NCI-H774 (cell line): ENCODE measurements at places on chromosomes 2 and 18.
A peak's percentile ranks its signal among the peaks of the same experiment; 100 is the strongest.

DNA sequence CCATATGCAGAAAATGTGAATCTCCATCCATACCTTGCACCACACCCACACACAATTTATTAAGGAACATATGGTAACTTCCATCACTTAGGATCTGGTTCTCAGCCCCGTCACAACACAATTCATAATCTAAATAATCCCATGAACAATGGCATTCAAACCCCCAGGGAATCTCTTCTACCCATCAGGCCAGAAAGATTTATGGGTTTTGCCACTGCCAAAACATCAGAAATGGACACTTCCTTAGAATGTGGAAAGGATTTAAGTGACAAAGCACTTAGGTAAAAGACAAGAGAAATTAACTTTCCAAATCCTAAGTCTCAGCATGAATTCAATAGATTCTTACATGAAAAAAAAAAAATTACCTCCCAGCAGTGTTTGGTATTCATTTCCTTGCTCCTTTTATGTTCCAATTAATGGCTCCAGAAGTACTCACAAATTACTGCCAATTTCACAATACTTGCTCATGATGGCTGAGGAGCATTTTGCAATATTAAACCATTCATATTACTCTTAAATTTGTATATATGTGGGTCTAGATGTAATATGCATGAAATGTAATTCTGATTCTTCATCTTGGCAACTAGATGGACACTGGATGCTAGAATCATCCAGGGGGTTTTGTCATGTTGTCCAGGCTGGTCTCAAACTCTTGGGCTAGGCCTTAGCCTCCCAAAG, 56.5 kb upstream of the TMEM247 start:
- DNase-seq, result no peak

DNA sequence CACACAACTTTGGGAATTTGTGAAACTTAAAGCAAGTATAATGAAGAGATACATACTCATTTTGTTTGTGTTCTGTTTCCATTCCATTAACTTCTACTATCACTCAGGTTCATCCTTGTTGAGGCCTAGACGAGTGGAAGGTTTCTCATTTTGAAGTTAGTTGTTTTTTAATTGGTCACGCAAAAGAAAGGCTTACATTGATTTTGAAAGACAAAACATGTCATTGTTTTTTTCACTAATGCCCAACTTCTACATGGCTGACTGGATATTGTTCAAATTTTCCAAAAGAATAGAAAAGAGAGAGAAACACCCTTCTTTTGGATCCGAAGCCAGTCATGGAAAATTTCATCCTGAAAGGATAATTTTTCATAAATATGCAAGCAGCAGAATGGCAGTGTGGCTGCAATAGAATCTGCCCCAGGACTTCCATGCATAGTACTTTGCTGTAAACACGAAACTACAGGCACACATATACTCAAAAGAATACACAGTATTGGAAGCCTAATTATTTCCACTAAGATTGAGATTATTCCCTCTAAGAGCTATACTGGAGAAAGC, 27.4 kb downstream of the PRKCE start:
- DNase-seq, result no peak

DNA sequence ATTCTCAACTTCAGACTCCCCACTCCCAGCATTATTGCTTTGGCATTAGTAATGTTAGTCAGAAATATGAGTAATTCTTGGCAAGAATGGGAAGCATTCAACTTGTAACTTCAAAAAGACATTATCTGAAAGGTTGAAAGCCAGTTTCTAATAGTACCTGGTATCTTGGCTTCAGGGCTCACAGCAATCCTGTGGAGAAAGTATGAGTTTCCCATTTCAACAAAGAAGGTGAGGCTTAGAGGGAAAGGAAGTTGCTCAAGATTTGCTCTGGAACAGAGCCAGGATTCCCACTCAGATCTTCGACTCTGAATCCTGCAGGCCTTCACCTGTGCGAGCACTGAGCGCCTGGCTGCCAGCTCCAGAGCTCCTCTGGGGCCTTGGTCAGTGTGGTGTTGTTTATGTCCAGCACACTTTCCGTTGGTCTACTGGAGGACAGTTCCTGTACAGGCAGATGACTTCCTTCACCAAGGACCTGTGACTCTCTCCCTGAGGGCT, 136.1 kb downstream of the MCFD2 start:
- no peak for DNase-seq

GRCh38 chr2:241334813-241335212, 19.1 kb downstream of the SEPTIN2 start:
- DNase-seq, result peak; percentile 17

DNA sequence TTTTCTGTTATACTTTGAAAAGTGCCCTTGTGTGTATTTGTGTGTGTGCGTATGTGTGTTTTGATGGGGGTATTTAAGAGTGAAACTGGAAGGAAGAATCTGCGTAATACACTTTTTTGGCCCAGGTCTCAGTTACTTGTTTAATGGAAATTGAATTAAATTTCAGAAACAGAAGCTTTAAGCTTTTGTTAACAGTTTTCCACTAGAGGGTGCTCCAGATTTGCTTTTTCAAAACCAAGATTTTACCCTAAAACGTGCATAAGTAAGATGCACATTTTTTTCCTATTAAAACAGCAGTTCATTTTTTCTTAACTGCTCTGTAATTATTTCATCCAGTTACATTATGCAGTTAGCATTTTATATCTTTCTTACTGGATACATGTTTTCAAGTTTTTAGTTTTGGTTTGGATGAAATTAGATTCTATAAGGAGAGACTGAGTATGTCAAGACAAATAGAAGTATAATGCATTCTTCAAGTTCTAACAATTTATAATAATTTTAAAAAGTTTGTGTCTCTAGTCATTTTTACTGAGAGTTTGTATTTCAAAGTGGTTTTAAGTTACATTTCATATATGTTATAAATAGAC, 97.2 kb downstream of the PIK3C3 start:
- no peak for DNase-seq

GRCh38 chr2:88252646-88253045, 82.5 kb downstream of the THNSL2 start:
- no peak for DNase-seq

GRCh38 chr2:238388794-238389193, 37.9 kb upstream of the ASB1 start:
- DNase-seq, result no peak

DNA sequence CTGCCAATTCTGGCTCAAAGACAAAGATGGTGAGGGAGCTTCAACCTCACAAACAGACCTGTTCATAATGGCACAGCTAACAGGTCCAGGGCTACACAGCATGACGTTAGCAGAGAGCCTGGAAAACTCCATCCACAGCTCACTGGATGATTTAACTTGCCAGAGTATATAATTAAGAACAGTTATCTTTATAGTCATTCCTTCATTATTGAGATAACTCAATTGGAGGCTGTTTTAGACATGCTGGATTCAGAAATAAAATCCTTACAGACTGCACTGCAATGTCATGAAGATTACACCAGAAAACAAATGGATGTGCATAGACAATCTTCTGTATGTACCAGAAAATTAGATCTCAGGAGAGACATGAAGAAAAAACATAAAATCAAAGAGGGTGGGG, 55.1 kb upstream of the LYPD1 start:
- DNase-seq, result no peak

GRCh38 chr18:80251700-80252099, 4.4 kb upstream of the PARD6G start:
- no peak for DNase-seq

DNA sequence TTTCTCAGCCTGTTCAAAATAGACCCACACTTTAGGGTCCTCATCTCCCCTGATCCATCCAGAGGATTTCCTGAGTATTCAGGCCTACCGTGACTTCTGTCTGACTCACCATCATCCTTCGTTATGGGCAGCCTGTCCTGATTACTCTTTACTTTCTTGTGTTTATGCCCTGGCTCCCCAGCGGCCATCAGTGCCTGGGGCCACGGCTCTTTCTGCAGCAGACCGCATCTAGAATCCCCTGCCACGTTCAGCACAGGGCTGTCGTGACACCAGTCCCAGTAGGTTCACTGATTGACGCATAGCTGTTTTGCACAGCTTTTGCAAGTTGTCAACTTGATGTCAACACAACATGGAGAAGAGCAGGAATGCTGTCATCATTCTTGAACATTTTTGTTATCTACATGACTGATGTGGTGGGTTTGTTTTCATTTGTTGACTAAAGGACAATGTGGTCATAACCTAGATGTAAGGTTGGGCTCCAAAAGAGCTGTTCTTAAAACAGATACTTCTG, 225.6 kb downstream of the HAUS1 start:
- DNase-seq, result no peak

GRCh38 chr18:77052297-77052982, 80.1 kb downstream of the MBP start:
- DNase-seq, result no peak

DNA sequence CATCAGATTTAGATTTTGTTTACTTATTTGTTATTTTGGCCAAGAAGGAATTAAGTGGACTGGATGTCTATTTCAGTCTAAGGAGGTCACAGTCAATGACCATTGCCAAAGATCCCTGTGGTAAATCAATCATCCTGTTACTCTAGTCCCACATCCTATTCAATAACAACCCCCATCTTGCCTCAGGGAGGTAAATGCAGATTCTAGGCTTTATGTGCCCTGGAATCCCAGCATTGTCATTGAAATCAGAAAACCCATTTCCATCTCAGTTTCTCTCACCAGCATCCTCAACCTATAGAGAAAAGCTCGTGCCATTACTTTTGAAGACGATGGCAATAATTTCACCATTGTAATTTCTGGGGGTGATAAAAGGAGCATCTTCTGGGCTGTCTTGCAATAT, 71.8 kb downstream of the SKA1 start:
- DNase-seq, result no peak

DNA sequence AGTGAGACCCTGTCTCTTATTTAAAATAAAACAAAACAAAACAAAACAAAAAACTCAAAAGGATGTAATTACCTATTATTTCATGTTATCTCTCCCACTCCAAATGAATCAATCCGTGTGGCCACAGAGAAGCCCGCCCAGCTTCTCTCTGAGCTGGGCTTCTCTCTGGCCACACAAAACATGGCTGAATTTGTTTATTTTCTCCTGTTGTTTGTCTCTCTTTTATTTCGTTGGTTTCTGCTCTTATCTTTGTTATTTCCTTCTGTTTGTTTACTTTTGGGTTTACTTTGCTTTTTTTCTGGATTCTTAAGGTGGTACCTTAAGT, 1.5 kb upstream of the TRABD2A start:
- DNase-seq, result no peak

DNA sequence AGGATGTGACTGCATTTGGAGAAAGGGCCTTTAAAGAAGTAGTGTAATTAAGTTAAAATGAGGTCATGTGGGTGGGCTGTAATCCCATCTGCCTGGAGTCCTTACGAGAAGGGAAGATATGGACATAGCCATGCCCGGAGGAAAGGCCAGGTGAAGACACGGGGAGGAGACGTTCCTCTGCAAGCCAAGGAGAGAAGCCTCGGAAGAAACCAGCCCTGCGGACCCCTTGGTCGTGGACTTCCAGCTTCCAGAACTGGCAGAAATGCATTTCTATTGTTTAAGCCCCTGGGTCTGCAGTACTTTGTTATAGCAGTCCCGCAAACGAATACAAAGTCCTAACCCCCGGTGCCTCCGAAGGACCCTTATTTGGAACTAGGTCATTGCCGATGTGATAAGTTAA, 87.6 kb upstream of the TAF1B start:
- DNase-seq, result no peak

- DNase-seq, result no peak
Observed at GRCh38 chr2:99803846-99804245, 314.0 kb upstream of the REV1 start.
